ENCODE measurements at places on chromosomes 4 and X.

- no peak for DNase-seq
Measured at GRCh38 chr4:129602447-129602846, 506.5 kb downstream of the C4orf33 start.

DNA sequence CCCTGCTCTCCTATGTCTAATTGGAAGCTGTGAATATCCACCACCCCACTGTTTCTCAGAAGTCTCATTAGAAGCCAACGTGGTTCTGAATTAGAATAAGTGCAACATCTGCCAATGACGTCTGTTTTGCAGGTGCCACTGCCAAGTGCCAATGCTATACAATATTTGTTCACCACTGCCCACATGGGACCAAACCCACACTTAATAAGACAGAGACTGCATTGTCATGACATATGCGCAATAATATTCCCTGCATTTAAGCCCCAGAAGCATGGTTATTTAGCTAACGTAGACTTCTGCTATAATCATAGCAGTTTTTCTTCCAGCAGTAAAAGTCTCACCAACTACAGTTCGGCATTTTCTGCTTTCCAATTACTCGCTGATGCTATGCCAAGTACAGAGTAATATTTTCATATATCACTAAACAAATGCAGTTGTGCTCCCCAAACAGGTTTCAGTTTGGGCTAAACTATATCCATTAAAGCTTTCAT is 262.5 kb upstream of the PCDH18 start:
- no peak for DNase-seq

DNA sequence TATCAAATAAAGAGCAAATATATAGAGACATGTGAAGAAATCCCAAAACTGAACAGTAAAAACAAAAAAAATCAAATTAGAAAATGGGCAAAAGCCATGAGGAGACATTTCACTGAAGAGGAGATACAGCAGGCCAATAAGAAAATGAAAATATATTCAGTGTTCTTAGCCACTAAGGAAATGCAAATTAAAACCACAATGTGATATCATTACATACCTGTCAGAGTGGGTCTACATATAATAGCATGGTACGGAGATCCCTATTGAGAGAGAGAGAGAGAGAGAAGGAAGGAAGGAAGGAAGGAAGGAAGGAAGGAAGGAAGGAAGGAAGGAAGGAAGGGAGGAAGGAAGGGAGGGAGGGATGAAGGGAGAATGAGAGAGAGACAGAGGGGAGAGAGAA is 707.0 kb upstream of the ACTRT1 start:
- no peak for DNase-seq

- no peak for DNase-seq
Measured at GRCh38 chrX:119941336-119941735, 2.2 kb downstream of the NKAP start.

DNA sequence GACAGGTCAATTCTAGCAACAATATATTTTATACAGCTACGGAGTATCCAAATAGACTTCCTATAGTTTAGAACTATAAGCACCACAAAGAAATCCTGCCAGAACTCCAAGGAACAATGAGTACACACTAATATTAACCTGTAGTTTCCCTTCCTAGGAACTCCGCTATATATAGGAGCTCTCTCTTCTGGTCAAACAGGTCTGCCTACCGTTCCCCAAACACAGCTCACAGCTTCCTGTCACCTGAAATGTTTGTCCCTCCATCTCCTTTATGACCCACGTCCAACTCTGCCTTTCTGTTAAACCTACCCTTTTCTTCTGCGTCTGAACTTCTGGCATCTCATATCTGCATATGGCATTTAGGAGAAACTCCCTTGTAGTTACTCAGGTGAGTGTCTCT is 10.5 kb upstream of the GJB1 start:
- DNase-seq: no peak

DNA sequence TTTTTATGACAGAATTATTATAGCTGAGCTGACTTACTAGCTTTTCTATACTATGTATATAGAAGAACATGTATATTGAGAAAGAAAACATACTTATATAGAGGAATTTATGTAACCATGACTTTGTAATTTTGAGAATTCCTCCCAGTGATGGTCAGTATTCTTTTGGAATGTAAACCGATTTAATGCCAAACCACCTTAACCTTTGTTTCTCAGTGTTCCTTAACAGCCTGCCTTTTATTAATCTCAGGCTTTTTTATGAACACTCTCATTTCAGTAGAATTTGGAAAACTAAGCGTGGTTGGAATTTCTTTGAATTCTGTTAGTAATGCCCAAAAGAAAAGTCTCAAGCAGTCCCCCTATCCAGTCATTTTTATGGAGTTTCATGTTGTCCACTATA is 47.0 kb downstream of the MOSPD2 start:
- DNase-seq: no peak

GRCh38 chr4:174848596-174848995 is 19.5 kb upstream of the GLRA3 start:
- DNase-seq: no peak

GRCh38 chrX:39692796-39693195 is 405.0 kb downstream of the BCOR start:
- DNase-seq: no peak

DNA sequence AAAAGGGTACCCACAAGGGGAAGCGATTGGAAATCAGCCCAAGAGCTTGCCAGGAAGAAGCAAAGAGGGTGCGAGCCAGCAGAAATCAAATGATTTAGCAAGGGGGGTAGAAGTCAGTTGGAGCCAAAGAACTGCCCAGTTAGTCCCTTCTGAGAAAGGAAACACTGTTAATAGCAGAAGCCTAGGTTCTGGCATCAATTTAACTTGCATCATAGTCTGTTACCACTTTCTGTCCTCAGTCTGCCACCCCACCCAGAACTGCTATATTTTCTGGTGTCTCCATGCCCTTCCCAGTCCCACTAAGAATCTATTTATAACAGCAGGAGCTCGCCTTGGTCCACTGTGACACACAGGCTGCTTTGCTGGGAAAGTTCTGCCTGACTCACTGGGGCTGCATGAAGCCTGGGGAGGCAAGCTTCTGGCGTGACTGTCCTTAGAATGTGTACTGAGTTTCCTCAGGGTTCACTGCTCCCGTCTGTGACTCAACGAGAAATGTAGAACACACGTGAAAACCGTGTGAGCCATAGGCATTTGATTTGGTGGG is 157.8 kb upstream of the TTC29 start:
- no peak for DNase-seq

GRCh38 chr4:7759216-7759615 is 180.4 kb downstream of the AFAP1 start:
- no peak for DNase-seq

- DNase-seq: peak; percentile 17
Measured at GRCh38 chrX:69387567-69388487, 116.3 kb upstream of the NALF2 start.

- DNase-seq: no peak
Measured at GRCh38 chr4:830601-831482, 4.9 kb upstream of the CPLX1 start.

DNA sequence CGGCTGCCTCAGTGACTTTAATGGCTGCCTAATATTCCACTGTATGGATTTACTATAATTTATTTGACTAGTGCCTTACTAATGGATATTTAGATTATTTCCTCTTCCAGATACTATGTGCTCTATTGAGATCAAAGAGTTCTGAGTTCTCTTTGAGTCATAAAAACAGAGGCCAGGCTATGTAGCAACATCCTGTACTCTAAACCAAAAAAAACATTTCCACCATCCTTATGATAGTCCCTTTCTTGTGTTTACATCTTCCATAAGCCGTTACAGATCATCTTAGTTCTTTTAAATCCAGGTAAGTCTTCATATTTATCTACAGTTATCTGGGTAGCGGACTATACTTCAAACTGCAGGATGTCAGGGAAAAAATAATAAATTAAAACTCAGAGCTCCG is 56.6 kb upstream of the TMEM184C start:
- DNase-seq: no peak

- no peak for DNase-seq
Measured at GRCh38 chrX:96721354-96721753, 36.7 kb downstream of the DIAPH2 start.

DNA sequence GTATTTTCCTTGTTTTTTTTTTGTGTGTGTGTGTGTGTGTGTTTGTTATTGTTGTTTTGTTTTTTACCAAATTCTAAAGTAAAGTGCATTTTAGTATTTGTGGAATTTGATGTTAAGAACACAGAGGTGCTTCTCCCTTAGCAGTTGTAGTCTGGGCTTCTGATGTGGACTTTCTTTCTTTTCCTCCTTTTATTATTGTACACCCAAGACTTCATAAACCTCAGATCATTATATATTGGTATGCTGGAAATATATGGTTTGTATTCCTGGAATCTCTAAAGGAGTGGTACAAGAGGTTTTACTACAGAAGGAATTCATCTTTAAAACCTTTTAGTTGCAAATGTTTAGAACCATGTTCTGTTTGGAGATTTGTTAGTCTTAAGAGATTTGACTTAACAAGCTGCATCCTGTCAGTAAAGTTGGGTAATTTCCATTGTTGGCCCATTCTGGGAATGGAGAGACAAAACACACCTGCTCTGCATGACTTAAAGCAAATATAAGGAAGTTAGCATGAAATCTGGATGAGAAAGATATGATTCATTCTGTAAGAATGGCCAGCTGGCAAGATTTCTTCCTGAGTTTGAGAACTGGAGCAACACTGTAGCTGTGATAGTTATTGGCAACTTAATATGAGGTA is 64.0 kb downstream of the SMAD1 start:
- DNase-seq: peak; percentile 7

GRCh38 chrX:140177821-140178220 is 212.5 kb upstream of the CXorf66 start:
- DNase-seq: no peak

GRCh38 chr4:144733566-144733965 is 87.6 kb downstream of the HHIP start:
- no peak for DNase-seq

DNA sequence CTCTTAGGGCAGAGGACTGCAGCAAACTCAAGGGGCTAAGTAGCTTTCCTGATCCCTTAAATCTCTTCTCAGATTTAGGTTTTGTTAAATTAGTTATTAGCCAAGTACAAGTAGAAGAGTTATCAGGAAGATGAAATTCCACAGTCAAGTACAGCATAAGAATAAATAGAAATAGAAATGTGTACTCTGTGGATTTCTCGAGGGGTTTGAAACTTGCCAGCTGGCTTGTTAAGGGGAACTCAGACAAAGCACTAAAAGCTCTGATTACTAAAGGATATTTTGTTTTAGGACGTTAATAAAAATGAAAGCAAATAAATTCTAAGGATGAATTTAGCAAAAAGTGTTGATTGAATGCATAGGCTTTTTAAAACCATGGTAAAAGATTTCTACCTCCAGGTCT is 654.6 kb downstream of the RAPGEF2 start:
- no peak for DNase-seq

- DNase-seq: no peak
Measured at GRCh38 chr4:164614999-164615398, 138.9 kb upstream of the SMIM31 start.

Measured in NCI-H460 (cell line).